EH (cell line): ENCODE measurements at places on chromosomes 7 and 10.

DNA sequence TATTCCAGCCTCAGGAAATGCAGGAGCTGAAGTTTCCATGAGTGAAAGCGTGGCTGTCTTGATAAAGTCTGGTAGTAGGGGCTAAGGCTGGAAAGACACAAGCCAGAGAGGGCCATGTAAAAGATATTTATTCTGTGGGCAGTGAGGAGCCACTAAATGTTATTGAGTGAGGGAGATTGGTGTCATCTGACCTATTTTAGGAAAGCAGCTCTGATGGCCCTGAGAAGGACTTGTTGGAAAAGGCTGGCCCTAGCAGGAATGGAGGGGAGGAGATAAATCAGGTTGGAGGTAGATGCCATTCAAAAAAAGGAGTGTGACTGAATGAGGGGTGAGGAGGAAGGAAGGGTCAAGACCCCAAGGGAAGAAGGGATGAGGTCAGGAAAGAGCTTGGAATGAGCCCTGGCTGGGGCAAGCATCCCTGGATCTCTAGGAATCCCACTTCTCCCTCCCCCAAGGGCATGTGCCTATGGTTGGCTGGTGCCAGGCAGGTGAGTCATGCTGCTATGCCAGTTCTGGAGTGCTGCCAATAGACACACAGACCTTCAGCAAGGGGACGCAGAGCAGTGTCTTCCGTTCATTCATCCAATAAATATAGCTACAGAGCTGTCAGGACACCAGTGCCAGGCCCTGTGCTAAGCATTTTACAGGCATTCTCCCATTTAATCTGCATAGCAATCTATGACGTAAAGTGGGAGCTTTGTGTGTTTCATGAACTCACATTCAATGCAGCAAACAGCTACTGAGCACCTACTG is 2.0 kb downstream of the ANKRD2 start:
- peak; percentile 94 for DNase-seq

- DNase-seq: peak; percentile 11
These were observed 58.9 kb upstream of the LYZL2 start for GRCh38 chr10:30688456-30688855.

DNA sequence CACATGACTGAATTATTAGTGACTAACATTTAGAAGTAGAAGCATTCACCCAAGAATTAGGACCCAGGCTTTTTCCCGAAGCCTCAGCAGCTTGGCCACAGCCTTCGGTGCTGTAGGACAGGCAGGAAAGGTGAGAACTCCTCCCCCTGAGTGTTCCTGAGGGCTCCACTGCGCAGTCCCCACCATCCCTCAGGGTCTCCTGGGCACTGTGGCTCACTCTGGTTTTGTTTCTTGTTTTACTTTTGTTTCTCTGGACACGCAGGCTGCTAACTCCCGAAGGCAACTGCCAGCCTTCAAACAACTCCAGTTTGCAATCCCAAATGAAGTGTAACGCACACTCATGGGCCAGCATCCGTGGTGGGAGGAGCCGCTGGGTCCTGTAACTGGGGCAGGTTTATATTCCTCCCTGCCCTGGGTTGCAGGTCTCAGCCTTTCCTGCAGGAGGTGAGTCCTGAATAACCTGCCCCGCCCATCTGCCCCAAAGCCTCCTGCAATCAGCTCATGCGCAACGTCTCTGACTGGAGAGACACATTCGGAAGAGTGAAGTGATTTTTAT is 492.9 kb downstream of the PTPRN2 start:
- DNase-seq: no peak

- DNase-seq: no peak
These were observed 51.7 kb downstream of the EBF3 start for GRCh38 chr10:129912166-129912917.

DNA sequence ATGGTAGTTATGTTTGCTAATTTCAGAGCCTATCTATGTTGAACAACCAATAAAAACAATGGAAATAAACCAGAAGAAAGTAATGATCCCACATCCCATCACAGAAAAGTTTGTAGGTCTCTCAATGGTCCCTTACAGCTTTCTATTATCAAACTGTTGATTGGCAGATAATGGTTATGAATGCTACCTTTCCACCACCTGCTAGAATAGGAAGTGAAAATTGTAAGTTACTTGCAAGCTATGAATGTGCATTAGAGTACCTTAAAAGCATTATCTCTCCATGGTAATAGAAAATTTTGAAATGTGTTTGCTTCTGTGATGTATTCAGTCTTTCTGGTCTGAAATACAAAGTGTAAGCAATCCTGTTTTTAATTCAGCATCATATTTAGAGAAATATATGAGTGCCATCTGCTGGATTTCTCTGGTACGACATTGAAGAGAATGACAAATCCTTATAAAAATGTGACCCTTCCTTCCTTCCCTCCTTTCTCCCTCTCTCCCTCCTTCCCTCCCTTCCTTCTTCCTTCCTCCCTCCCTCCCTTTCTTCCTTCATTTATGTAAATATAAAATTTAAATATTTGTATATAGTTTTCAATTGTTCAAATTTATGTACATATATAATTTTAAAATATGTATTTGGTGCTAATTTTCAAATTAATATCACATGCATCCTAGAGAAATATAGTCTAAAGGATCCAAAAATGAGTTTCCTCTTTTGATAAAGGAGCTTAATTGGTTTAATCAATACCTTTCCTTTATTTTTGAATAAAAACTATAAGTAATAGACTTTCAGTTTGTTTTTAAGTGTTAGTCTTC is 41.4 kb upstream of the PNLIPRP3 start:
- DNase-seq: peak; percentile 40

DNA sequence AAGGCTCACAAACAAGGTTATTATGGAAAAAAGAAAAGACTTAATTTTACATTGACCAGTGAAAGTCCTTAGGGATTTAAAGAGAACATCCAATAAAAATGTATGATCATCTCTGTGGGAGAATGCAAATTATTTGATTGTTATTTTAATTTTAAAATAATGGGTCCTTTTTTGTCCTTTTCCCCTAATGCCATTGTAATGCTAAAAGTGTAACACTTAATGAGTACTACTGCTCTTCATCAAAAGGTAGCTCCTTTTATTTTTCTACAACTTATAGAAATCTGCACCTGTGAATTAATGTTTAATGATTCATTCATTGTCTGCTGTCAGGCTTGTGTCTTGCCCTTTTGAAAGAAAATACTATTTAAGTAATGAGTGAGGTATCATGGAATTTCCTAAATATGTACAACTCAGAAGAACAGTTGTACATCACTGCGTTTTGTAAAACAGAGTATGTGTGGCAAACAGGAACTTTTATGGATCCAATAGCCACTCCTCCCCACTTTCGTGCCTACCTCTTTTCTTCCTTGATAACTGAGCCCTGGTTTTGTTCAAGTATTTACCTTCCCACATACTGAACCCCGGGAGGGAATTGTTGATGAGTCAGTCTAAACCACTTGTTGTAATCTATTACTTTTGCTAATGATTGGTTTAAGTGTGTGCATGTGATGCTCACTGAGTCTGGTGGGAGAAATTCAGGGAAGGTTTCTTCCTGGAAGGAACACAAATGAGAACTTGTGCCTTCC is 19.9 kb upstream of the TRUB1 start:
- peak; percentile 11 for DNase-seq

DNA sequence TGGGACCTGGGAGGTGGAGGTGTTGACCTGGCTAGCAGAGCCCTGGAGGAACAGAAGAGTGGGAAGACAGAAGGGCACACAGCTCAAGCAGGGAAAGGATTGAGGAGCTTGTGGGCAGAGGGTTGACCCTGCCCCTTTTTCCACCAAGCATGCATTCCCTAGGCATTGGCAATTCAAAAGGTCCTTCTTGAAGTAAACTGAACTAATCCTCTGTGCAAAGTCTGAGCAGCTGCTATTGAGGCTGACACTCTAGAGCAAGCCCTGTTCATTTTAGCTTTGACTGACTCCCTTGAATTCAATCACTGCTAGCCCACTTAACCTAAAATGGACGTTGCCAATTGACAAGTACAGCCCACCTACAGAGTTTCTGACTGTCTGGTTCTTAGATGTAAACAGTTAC is 116.5 kb upstream of the TNS3 start:
- DNase-seq: no peak
